ENCODE measurements at places on chromosomes 1 and 21.

GRCh38 chr1:39525366-39526165, 34.1 kb downstream of the BMP8A start:
- no peak for DNase-seq

GRCh38 chr1:21077085-21077484, 99.6 kb downstream of the EIF4G3 start:
- peak; percentile 81 for DNase-seq

DNA sequence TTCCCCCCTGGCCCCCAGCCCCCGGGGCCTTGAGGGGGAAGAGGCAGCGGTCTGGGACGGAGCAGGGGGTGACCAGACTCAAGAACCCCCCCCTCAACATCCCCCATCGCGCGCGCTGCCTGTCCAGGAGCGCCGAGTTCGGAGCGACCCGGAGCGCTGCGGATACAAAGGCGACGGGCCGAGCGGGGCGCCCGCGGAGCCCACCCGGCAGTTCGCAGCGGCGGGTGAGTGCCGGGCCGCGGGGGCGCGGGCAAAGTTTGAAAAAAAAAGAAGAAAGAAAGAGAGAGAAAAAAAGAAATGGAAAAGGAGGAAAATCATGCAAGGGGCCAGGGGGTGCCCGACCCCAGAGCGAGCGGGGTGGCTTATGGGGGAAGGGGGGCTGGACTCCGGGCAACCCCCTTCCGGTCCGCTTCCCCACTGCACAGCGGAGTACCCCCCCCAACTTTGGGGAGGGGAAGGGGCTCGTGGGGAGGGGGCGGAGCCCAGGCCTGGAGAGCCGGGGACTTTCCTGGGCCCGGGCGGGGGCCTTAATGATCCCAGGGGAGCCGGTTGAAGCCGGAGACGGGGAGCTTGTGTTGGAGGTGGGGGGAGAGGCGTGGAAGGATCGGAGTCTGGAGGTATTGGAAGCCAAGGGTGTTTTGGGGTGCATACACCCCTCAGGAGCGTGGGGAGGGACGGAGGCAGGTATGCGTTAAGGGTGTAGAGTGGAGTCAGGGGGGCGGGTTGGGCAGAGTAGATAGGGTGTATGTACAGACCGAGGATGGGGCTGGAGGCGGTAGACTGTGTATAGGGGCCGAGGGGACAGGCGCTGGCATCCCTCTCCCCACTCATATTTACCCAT, 502 bp downstream of the VANGL2 start:
- DNase-seq = no peak

DNA sequence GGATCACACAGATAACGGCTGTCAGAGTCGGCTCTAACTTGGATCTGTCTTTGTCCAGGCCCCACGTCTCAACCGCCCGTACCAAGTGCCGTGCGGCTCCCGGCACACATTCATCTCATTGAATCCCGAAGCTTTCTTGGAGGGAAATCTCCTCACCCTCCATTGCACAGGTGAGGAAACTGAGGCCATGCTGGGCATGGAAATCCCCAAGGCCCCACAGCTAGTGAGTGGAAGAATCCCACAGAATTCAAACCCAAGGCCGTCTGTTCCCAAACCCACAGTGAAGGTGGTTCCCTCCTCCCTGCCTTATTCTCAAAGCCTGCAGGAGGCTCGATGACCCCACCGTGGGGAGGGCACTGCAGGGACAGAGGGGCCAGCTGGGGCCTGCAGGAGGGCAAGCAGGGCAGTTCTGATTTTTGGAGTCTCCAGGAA, 437.9 kb downstream of the MATN1 start:
- no peak for DNase-seq

GRCh38 chr1:230861970-230862595, 6.2 kb downstream of the C1orf198 start:
- peak; percentile 85 for DNase-seq

GRCh38 chr1:205211839-205212536, 486 bp upstream of the DSTYK start:
- DNase-seq = no peak

Data from fibroblast of pulmonary artery (primary cell).